Posterior vena cava (tissue), 2 donors: ENCODE measurements at places on chromosomes 5 and 9. TPM values are rescaled to one million over a fixed set of nuclear protein-coding genes. Genes with fewer than 3 reads are reported as not detected.

DNA sequence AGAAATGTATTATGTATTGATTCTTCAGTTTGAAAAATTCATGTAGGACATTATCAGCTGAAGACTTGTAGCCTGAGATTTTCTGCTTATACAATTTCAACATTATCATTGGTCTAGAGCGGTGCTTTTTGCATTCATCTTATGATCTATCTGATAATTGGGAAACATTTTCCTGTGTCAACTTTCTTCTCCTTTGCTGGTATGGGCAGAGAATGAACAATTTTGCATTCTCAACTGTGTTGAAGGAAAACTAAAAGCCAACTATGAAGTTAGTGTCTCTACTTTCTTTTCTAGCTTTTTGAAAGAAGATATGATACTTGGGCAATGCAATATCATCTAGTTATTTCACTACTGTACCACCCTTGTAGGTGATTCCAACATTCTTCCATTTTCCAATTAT is 10.3 kb downstream of the ZFR start:
- DNase-seq, result no peak

DNA sequence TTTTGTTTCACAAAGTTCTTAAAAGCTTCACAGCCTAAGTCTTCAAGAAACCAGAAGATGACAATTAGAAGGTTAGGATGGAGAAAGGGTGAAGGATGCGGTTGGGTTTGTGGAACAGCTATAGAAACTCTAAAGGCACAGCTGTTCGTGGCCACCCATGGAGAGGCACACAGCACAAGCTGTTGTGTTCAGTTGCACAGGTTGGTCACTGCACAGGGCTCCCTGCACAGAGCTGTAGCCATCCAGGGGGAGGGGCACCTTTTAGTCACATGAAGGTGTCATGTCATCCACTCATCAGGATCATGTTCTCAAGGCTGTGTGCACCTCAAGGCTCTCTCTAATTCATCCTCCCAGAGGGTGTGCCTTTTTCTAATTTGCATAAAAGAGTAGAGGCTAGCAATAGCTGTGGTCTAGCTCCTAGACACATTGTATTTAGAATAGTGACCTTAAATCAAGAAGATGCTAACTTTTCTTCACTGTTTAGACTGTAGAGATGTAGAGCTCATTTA is 5.0 kb upstream of the RASGRF2 start:
- no peak for DNase-seq

DNA sequence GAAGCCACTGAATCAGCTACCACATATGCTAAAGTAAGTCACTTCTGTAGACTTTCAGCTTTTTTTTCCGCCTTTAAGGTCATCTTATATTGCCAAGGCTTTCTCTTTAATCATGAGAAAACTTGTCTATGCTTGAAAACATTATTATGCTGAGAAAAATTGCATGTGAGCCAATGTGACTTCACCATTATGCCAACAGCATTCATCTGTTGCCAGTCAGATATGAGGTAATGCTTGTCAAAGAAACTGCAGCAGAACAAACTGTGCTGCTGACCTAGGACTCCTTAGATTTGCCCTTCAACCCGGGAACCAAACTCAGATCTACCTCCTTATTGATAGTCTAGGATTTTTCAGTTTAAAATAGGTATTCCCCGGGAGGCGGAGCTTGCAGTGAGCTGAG is 34.3 kb downstream of the SLC44A1 start:
- no peak for DNase-seq

GRCh38 chr5:169331292-169331852 is 30.4 kb upstream of the SLIT3 start:
- no peak for DNase-seq

DNA sequence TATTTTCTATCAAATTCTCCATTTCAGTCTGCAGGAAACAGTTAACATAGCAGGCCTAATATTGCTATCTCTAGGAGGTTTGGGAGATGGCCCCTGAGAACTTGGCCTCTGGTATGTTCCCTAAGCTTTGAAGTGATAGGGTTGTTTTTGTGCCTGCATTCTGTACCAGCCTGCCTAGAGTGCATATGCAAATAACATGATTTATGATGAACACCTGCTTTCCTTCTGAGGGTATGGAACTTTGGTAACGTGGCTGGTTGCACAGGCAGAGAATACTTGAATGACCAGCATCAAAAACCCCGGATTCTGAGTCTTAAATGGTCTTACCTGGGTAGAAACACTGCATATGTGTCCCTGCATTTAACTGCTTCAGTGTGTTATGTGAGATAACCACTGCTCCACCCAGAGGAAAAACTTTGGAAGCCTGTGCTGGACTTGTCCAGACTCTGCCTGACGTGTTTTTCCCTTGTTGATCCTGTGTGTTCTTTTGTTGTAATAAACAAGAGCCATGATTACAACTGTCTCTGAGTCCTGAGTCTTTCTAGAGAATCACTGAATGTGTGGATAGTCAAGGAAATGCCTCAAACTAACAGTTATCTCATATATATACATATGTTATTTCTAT is 111.3 kb upstream of the ABCA1 start:
- DNase-seq, result no peak

- DNase-seq, result no peak
These were observed 21.9 kb downstream of the MACROH2A1 start for GRCh38 chr5:135376961-135377624.

- DNase-seq, result no peak
These were observed 4.8 kb upstream of the PITX1 start for GRCh38 chr5:135038813-135039270.

DNA sequence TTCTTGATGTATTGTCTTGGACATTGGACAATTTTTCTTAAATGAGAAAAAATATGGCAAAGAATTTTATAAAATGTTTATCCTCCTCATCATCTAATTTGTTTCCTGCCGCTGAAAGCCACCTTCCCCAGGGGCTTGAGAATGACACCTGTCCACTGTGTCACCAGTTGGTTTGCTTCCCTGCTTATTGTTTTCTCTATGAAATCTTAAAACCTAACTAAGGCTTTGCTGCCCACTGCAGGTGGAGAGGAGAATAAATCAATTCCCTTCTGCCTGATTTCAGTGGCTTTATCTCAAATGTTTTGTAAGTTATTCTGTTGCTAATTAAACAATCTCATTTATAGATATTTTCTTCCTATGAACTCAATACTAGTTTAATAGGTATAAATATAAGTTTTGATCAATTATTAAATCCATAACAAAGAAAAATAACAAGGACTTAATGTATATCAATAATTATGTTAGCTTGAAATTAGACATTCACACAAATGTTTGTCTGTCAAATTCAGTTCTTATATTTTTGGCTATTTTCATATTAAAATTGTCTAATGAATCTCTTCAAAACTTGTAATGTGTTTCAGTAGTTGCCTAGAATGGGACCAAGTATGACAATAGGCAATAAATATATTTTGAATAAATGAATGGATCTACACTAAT is 822.5 kb downstream of the PTPRD start:
- no peak for DNase-seq

DNA sequence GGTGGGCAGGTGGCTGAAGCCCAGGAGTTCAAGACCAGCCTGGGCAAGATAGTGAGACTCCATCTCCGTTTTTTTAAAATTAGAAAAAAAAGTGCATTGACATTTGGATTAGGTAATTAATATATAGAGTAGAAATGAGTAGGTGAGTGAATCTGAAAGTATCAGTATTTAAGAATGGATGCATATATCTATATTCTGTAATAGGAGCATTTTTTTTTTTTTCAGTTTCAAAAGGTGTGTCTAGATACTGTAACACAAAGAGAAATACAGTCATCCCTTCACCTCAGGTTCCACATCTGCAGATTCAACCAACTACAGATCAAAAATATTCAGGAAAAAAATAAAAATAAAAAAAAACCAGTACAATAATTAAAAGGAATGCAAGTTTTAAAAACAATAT is 50.8 kb downstream of the RBM27 start:
- no peak for DNase-seq

- DNase-seq, result no peak
These were observed 26.8 kb upstream of the MVB12B start for GRCh38 chr9:126299706-126300276.

DNA sequence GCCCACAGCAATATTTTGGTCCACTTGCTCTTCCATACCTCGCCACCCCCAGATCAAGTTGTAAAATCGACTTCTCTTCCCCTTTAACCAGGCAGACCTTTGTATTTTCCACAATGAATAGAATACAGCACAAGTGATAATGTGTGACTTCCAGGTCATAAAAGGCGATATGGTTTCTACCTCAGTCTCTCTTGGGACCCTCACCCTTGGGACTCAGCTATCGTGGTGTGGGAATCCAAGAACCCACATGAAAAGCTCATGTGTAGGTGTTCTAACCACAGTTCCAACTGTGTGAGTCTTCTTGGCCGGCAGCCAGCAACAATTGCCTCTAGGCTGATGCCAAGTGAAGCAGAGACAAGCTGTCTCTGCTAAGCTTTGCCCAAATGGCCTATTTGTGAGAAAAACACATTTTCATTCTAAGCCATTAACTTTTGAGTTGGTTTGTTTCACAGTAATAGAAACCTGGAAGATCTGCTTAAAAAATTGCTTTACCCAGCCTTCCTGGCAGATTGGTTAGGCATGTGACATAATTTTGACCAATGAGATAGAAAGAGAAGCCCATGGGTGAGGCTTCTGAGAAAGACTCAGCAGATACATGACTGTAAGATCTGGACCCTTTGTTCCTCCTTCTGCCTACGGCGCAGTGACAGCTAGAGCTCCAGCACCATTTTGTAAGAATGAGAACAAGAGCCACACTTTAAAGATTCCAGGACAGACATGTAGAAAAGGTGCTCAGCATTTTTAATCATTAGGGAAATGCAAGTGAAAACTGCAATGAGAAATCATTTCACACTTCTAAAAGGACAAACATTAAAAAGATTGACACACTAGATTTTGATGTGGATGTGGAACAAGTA is 18.3 kb upstream of the MLLT3 start:
- DNase-seq, result no peak

DNA sequence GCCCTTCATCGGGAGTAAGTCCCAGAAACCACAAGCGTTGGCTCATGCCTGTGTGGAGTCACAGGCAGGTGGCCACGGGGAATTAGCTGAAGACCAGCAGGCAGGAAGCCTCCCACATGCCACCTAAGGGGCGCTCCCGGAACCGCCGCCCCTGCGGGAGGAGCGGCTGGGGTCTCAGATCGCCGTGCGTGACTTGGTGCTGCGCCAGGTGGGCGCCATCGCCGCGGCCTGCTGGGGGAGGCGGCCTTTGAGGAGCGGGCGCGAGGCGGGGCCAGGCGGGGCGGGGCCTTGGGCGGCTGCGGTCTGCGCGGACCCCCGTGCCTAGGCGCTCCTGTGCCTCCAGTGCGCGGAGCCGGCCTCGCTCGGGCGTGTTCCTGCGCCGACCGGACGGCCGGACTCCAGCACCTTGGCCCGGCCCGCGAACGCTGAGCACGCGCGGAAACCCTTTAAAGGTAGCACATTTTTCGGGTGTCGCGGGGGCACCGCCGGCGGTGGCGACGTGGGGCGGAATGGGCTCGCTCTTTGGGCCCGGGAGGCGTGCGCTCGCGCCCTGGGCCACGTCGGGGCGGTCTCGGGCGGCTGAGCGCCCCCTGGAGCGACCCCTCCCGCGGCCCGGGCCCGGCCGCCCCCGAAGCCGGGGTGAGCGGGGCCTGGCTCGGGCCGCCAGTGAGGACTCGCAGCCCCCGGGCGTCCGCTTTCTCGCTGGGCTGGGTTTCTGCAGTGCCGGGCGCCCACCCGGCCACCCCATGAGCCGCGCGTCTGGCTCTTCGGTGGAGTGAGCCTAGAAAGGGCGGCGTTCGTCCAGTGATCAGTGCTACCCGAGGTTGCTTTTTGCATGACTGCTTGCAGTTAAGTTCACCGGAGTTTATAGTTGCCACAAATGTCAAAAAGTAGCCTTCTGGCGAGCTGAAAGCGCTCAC is 24.5 kb downstream of the LECT2 start:
- DNase-seq, result peak; percentile 75

DNA sequence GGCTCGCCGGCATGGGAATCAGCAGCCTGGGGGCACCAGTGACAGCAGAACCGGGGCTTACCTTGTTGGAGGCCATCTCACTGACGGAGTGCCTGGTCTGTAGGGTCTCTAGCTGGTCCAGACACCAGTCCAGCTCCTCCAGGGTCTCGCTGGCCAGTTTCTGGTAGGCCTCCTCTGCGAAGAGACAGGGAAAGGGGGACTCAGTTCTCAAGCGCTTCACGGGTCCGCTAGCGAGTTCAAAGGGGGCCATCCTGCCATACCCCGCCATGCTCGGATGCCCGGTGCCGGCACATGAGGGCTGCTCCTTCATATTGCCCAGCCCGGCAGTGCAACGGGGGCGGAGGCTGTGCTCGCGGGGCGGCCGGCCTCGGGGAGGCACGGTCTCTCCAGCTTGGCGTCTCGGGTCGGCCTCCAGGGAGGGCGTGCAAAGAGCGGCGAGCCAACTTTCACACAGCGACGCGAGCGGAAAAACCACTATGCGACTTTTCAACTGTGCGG is 456.0 kb downstream of the RAB3C start:
- DNase-seq, result peak; percentile 71

GRCh38 chr9:114898741-114899140 is 31.6 kb downstream of the TNFSF8 start:
- DNase-seq, result no peak

GRCh38 chr5:31194892-31195555 is 1.5 kb downstream of the CDH6 start:
- no peak for DNase-seq

- no peak for DNase-seq
These were observed 283.0 kb upstream of the ITGA1 start for GRCh38 chr5:52504584-52505240.

DNA sequence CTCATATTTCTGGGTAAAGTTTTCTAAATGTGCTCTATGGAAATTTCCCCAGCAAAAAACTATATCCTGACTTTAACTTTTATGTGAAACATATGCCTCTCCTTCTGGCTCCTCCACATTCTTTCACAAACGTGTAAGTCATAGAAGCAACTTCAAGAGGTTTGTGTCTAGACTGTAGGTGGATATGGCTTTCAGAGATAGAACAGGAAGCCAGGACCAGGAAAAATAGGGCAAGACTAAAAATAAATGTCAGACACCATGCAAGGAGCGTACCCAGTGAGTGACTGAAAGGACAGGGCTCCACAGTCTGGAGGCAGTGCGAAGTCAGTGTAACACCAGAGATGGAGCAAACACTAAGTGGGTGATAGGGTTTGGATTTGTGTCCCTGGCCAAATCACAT is 240.7 kb downstream of the COX7C start:
- DNase-seq, result no peak

DNA sequence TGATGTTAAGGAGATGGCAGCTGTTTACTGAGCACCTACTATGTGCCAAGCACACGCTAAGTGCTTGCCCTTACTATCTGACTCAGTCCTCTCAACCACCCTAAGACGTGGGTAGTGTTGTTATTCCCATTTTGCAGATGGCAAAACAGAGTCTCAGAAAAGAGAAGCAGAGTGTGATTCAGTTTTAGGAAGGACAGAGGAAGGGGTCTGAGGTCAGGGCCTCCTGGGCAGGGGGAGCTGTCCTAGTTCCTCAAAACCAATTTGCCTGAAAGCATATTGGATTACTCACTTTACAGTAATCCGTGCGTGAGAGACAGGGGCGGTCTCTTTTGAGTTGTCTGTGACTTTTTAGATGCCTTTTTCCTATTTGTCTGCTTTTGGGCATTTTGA is 23.2 kb downstream of the DNM1 start:
- DNase-seq, result no peak

GRCh38 chr9:137319739-137320551 is 17.9 kb upstream of the NRARP start:
- peak; percentile 72 for DNase-seq

CCNI2 gene
- total RNA-seq, result not detected

CERCAM gene
- total RNA-seq, result 97.6 TPM

ZNF79 gene
- 6.5 TPM for total RNA-seq

IFNB1 gene
- total RNA-seq, result not detected

TUSC1 gene
- 12.9 TPM for total RNA-seq

LECT2 gene
- total RNA-seq, result not detected

SYNPO gene
- total RNA-seq, result 183 TPM

TMEM232 gene
- total RNA-seq, result 2.5 TPM

SREK1 gene
- 62.0 TPM for total RNA-seq

MRPL22 gene
- 40.1 TPM for total RNA-seq

MEIKIN gene
- 1.4 TPM for total RNA-seq

ABO gene
- total RNA-seq, result 1.5 TPM

FBXL7 gene
- total RNA-seq, result 29.9 TPM
